ENCODE measurements at places on chromosomes 12 and 14.

DNA sequence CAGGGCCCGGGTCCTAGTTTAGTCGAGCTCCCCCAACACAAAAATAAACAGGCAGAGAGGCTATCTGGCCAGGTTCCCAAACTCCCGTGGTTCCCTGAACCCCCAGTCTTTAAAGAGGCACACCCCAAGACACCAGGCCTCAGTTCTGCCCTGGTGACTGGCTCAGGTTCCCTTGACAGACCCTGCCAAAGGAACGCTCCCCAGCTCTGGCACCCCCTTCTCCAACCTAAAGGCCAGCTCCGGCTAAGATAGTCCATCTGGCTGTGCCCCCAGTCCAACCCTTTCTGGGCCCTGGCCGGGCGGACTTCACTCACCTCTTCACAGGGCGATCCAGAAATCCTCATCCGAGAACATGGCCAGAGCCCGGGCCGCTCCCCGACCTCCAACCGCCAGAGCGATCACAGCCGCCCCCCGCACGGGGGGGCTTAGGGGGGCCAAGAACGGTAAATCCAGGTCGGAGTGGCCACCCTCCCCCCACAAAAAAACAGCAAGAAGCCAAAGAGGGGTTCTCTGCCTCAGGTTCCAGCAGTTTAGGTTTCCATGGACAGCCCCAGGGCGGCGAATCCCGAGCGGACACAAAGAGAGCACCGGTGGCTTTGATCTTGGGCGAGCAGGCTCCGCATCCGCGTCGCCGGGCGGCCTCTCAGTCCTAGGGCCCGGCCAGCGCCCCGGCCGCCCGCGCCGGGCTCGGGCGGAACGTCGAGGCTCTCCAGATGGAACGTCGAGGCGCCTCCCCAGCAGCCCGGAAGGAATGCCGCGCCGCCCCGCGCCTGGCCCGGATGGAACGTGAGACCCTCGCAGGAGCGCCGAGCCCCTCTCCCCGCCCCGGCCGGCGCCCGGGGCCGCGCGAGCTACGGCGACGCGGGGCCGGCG, 1.1 kb downstream of the KMT2D start:
- DNase-seq = peak; percentile 26

DNA sequence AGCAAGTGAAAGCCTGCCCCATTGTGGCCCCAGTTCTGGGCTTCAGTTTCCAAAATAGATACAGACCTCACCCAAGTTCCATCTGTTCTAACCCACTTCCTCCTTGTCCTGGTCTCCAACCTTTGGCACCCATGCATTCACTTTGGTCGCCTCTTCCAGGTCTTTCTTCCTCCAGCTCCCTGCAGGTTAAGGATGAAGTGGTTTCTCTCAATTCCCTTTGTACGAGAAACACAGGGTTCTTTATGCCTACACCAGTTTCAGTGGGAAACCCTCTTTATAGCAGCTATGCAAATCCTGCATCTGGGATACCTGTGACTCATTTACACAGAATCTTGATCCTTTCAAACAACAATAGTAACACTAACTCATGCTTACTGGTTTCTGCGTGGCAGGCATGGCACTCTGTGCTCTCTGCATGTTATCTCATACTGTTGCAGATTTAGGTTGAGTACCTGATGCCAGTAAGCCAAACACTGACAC, 110.6 kb upstream of the AMIGO2 start:
- no peak for DNase-seq

- no peak for DNase-seq
These were observed 161.2 kb downstream of the KTN1 start for GRCh38 chr14:55741240-55741639.

GRCh38 chr14:64841772-64842750, 37.6 kb downstream of the SPTB start:
- no peak for DNase-seq

DNA sequence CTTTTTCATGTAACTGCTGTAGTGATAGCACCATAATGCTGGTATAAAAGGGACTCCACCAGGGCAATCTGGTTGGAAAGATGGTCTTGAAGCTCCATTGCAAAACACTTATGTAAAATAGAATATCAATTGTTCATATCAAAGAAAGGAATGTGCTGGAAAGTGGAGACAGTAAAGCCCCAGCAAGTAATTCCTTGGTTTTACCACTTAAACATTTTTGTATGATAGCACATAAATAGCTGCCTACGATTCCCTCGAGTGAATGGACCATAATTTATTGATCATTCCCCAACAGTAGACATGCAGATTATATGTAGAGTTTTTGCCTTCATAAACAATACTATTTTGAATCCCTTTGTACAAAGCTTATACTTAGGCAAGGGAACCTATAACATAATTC, 275.4 kb downstream of the PAWR start:
- DNase-seq = no peak

- peak; percentile 35 for DNase-seq
These were observed 18.3 kb downstream of the SLC17A8 start for GRCh38 chr12:100375038-100375735.

DNA sequence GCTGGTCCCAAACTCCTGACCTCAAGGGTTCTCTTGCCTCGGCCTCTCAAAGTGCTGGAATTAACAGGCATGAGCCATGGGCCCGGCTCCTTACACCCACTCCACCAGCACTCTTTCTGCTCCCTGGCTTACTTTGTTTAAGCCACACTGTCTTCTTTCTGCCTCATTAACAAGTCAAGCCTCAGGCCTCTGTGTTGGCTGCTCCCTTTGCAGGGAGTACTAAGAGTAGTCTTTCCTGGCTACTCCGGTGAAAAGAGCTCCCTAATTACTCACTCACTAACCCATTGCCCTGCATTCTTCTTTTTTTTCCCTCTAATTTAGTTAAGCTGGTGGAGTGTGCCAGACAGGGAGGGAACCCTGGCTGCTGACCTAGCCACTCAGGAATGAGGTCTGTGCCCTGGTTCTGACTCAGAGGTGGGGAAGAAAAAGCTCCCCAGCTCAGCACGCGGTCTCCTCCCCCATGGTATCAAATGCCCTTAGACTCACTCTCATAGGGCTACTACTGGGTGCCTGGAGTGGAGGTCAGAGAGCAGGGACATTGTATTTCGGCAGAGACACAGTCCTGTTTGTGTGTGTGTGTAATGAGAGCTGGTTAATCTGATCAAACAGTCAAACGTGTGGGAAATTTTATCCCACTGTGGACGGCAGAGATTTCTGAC, 19.8 kb downstream of the GALNT6 start:
- DNase-seq = peak; percentile 15

- no peak for DNase-seq
These were observed 525 bp downstream of the RNU6-8 start for GRCh38 chr14:32202491-32202997.

DNA sequence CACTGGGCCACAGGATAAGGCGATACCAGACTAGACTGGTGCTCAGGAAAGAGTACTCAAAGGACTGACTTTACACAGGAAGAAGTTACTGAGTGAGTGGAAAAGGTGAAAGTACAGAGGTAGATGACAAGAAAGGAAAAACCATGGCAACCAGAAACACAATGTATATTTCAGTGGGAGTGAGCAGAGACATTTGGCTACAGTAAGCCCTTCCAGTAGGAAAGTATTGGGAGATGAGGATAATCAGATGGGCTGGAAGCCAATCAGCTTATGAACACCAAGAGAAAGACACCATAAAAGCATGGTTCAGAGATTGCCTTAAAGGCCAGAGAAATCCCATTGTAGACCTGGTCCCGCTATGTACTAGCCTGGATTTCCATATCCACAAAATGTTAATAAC, 51.6 kb downstream of the TMTC1 start:
- no peak for DNase-seq

DNA sequence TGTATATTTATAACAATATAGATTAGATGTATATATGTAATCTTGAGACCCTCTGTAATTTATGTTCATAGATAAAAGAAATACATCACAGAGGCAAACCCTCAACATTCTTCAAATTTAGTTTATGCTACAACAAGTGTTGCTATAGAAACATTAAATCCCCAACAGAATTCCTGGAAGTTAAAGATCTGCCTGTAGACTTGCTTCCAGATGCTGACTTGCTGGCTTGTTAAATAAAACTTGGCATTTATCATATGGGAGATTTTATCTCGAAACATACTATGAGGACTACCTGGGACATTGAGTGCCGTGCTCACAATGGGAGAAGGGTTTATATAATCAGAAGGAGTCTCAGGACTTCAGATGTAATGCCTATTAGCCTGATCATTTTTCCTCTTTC, 136.3 kb upstream of the PLXNC1 start:
- no peak for DNase-seq

DNA sequence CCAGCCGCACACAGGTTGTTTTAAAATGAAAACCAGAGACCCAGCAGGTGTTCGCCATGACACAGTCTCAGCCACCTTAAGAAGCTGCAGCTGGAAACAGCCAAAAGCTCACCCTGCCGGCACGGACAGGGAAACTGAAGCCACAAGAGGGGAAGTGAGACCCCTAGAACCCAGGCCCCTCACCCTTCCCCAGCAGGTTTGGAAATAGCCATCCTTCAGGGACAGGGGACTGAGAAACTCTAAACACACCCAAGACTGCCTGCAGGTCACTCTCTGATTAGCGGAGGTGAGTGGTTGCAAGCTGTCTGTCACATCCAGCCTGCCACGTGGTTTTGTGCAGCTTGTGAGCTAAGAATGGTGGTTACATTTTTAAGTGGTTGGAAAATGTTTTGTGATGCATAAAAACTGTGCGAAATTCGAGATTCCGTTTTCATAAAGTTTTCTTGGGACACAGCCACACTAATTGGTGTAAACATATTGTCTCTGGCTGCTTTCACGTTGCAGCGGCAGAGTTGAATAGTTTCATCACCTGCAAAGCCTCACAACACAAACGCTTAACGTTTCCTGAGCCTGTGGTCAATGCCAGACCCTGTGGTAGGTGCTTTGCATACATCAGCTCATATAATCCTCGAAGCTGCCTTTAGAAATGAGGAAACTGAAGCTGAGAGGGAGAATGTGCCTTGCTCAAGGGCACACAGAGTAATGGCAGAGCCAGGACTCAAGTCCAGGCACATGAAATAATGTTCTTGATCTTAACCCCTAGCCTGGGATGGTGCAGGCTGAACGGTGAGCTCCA, 1.7 kb upstream of the SELPLG start:
- DNase-seq = peak; percentile 71

DNA sequence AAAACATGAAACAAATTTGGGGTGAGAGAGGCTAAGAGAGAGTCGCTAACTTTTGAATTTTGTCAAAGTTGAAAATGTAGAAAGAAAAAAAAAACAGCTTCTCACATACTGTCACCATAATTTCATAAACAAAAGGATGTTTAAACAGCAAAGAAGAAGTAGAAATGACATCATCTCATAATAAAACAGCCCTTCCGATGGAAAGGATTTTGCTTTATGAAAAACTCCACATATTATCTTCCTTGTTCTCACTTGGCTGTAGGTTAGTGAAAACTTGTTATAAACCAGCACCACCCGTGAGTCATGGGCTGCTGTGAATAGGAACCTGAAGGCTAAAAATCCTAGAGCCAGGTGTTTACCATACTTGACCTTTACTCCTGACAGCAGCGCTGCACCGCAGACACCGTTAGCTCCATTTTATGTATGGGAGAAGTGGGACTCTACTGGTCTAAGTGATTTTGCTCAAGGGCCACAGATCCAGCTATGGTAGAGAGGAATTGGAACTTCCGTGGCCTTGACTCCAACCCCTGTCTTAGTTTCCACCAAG, 63.0 kb upstream of the VRK1 start:
- no peak for DNase-seq

DNA sequence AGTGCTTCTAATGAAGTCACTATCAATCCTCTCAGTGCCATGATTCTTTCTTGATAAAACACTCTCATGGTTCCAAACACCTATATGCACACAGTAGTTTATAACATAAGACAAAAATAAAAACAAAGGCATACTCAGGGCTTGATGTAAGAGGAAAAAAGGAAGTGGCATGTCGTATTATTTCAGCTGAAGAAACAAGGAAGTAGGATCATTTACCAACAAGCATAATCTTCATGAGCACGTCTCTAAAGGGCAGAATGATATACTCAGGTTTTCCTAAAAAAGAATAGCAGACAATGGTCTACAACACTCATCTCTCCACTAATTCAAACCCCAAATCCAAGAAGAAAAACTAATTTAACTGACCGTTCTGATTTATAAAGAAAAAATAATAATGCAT, 33.9 kb downstream of the NUMB start:
- DNase-seq = no peak

DNA sequence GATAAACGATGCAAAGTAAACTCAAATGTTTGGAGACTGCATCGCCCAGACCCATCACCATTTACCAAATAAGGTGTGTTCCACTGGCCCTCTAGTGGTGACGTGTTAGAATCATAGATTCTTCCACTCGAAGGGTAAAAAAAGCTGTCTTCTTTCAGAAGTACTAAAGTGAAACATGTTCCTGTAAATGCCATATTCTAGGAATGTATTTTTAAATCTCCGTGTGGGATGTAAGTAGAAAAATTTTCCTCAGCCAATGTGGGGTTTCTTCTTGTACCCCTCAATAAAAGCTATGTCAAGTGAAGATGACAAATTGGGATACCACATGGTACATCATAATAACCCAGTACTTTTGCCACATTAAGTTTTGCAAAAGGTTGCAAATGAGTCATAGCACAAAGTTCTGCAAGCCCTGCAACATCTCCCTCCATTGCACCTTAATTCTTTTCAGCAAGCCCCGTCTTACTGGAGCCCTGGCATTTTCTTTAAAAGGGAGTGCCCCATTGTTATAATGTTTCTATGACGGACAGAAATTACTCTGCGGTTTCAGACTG, 100.8 kb downstream of the CCER1 start:
- no peak for DNase-seq

DNA sequence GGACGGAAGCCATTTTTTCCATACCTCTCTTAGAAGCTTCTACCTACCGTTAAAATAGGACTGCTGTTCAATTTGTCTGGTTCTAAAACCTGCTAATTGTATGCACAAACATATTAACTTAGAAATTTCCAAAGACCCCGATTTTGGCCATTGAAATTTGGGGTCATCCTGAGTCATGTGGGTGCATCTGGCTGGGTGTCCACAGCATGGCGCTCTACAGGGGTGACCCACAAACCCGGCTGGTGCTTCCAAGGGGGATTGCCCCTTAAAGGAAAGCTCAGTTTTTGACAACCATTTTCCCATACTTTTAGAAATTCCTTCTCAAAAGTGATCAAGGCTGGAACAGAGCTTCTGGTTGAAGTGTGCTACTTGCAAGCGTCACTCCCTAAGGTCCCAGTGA, 83.9 kb upstream of the EIF5 start:
- no peak for DNase-seq

Data from transverse colon (tissue), 4 donors.